Thoracic aorta (tissue), 2 donors: ENCODE measurements at places on chromosomes 6 and 20. TPM values are rescaled to one million over a fixed set of nuclear protein-coding genes. Genes with fewer than 3 reads are reported as not detected.

Gene DZANK1
- total RNA-seq = 3.7 TPM

Gene SLC25A27
- 52.8 TPM for total RNA-seq

Gene MYB
- total RNA-seq = not detected

- DNase-seq = no peak
Observed at GRCh38 chr20:25076731-25077609, 5.0 kb downstream of the VSX1 start.
